Keratinocyte (primary cell): ENCODE measurements at places on chromosomes 13 and 19.
A peak's percentile ranks its signal among the peaks of the same experiment; 100 is the strongest.

GRCh38 chr13:94967183-94968039 lies 255.1 kb upstream of the SOX21 start:
- DNase-seq, result no peak

DNA sequence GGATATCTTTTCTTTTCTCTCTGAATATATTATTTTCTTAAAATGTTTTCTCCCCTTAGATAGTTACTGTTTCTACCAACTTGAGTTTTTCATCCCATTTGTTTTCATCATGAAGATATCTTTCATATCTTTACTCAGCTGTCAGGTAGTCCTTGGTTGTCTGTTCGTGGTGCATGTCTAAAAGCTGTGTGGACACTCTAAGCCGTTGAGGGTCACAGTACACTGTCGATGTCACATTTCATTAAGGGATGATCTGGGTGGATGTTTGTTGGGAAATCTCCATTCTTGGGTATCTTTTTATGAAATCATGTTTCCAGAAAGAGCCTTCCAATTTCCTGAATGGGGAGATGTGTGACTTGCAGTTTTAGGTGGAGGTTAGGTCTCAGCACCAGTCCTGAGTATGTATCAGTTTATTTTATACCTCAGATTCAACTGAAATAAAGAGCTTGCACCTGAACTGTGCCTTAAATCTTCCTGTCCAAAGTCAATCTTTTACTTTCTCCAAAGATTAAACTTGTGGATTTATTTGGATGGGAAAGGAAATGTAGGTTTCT lies 23.2 kb downstream of the ZMYM2 start:
- DNase-seq, result no peak

- DNase-seq, result no peak
These were observed 4.8 kb downstream of the ZNF439 start for GRCh38 chr19:11853358-11853757.

- no peak for DNase-seq
These were observed 6.1 kb upstream of the GGACT start for GRCh38 chr13:100594731-100595130.

DNA sequence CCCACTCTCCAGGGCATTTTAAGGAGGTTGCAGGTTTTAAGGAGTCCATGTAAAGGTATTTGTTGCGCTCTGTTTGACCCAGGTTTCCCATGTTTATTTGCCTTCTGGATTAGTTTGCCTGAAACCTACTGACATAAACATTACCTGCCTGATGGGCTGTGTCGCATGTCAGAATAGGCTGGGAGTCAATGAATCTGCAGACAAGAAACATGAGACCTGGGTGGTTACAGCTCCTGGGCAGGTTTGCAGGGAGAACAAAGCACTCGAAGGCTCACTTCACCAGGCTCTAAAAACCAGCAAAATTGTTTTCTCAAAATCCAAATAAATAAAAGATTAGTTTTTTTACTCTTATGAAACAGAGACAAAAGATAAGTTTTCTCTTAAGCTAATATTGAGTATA lies 114.4 kb upstream of the SERTM1 start:
- no peak for DNase-seq

DNA sequence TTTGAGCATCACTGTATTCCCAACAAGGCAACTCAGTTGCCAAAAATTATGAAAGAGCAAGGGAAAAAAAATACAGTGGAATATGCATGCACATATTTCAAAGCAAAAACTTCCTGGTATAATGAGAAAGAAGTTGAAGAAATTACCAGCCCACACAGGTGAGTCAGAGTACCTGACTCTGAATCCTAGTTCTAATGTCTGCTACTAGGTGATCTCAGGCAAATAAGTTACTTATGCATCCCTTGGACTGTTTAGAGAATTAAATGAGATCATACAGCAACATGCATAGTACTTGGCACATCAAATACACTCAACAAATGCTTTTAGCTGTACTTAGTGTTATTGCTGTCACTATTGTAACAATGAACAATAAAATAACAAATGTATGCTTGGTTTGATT lies 144.9 kb downstream of the MIPEP start:
- DNase-seq, result no peak

DNA sequence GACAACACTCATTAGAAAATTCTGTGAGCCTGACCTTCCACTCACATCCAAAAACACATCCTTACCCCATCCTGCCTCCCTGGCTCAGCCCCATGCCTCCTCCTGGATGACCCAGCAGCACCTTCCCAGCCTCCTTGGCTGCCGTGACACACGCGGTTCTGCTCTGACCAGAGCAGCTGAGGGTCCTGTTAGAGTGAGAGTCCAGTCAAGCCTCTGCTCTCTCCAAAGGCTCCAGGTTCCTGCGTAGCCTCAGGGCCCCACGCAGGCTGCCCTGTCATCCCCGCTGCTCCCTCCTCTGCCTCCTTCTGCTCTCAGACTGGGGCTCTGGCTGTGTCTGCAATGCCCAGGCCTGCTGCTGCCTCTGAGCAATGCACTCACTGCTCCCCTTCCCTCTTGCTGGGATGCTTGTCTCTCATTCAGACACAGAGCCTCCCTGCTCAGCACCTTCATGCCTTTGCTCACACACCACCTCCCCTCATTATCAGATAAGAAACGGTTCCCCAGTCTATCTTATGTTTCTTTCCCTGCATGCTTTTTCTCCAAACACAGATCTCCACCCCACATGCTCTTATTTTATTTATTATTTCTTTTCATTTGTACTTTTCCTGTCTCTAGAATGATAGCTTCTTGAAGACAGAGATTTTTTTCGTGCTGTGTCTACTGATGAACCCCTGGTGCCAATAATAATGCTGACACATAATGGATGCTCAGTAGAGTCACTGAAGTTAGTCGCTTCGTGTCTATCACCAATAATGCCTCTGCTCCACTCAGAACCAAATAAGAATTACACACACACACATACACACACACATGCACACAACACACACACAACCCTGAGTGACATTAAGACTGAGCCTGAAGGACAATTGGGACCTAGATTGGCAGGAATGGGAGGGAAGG lies 10.2 kb upstream of the SIGLEC6 start:
- no peak for DNase-seq

GRCh38 chr19:2060884-2061494 lies 9.9 kb upstream of the MKNK2 start:
- no peak for DNase-seq

- DNase-seq, result no peak
These were observed 30.1 kb downstream of the PIP5K1C start for GRCh38 chr19:3669947-3670795.

- DNase-seq, result no peak
These were observed 5.1 kb downstream of the PRTN3 start for GRCh38 chr19:845707-846521.

DNA sequence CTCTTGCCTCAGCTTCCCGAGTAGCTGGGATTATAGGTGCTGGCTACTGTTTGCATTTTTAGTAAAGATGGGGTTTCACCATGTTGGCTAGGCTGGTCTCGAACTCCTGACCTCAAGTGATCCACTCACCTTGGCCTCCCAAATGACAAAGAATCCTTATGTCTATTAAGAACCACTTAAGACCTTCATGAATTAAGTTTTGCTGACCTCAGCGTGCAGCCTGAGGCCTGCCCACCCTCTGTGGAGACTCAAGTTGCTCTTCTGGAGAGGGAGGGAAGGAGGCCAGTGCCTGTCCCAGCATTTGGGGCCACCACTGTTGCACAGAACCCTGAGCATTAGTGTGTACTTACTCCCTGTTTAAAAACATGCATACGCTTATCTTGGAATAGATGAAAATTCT lies 313.3 kb downstream of the FGF9 start:
- DNase-seq, result no peak

DNA sequence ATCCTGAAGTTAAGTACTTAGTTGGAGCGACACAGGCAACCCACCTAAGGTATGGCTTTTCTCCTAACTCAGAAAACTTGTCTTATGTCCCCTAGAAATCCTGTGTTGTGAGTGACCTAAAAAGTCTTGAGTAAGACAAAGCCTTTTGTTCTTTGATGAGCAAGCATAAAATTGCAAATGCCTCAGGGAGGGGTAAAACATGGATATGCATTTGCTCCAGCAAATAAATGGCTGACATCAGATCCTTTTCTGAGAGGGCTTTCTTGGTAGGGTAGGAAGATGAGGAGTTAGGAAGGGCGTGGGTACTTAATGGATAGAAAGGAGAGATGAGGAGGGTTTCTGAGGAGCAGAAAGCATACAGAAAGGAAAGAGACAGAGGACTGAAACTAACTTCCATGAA lies 163.7 kb downstream of the IER2 start:
- no peak for DNase-seq

DNA sequence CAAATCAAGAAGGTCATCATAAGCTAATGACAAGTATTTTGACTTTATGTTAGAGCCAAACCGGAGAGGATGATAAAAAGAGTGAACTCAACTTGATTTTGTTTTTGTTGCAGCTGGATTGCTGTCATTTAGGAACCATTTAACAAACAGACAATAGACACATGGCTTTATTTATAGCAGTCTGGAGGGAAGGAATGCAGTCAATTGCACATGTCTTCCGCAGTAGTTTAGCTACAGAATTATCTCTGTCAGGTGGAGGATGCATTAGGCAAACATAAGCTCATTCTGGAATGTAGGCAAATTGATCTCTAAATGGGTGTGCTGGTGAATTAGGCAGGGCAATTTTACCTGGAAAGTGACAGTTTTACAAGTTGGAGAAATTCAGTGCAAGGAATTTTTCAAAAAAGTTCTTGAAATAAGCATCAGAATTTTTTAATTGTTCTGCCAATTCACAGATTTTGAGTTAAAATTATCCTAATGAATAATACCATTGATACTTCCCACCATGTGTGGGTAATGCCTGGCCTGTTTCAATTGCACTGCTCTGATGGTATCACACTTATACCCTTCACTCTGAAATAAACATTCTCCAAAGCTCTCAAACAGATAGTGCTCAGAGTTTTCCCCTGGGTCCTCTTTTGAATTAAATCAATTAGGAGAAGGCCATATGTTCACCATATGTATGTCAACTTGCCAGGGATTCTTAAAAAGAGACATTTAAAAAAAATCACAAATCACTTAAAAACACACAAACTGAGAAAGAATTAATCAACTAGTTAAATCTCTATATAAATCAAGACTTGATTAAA lies 318.3 kb downstream of the NDFIP2 start:
- DNase-seq, result no peak

DNA sequence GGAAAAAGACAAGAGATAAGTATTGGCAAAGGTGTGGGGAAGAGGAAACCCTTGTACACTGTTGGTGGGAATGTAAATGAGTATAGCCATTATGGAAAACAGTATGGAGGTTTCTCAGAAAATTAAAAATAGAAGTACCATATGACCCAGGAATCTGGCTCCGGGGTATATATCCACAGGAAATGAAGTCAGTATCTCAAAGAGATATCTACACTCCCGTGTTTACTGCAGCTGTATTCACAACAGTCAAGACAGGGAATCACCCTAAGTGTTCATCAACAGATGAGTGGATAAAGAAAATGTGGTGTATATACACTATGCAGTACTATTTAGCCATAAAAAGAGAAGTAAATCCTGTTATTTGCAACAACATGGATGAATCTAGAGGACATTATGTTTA lies 13.5 kb downstream of the KCTD12 start:
- DNase-seq, result no peak

GRCh38 chr19:12035220-12036172 lies at the start of gene ZNF433:
ZNF433 (minus strand) TSS chr19:12035679; CDS start chr19:12035539, 140 bp downstream.
- DNase-seq, result peak; percentile 28

DNA sequence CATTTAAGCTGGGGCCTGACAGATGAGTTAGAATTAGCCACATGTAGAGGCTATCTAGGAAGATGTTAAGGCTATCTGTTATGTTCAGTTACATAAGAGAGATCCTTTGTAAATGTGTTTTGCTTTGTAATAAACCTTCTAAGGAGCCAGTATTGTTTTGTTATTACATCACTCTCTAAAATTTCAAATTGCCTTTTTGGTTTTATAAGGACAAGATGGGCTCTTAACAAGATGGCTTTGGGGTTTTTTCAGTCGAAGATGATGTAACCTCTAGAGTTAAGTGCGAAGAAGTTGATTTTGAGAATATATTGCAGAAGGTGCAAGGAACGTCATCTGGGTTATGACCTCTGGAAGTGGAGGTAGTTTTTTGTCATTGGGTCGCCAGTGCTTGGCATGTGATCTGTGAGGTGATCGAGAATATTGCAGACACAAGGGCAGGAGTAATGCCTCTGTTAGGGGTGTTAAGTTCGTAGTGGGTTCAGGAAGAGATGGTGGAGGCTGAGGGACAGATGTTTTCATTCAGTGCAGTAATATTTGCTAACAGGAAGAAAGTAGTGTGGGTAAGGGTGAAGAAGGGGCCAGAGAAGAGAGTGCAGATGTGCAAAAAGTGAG lies 12.7 kb downstream of the LSM14A start:
- no peak for DNase-seq

DNA sequence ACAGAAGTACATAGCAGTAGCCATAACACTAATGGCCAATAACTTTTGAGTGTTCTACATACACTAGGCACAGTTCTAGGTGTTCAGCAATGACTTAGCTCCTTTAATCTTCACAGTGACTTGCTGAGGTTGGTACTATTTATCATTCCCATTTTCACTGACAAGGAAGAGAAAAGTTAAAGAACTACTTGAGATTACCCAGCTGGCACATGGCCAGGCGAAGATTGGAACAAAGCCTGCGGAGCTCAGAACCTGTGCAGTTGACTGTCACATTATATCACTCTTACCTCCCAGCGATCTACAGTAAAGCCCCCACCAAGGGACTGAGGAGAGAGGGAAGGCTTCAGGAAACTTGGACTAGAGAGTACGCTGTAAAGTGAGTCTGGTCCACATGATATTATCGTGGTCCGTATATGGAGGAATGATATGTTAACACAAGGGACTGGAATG lies 42.4 kb upstream of the WDFY2 start:
- no peak for DNase-seq

GRCh38 chr13:21625366-21625765 lies 21.4 kb upstream of the MICU2 start:
- no peak for DNase-seq

GRCh38 chr13:66586489-66586888 lies 643.6 kb downstream of the PCDH9 start:
- no peak for DNase-seq

GRCh38 chr19:45150751-45151281 lies 10.0 kb downstream of the NKPD1 start:
- DNase-seq, result no peak

GRCh38 chr19:16535381-16535780 lies 6.9 kb downstream of the CHERP start:
- DNase-seq, result no peak

- DNase-seq, result no peak
These were observed at the start of gene OR7C2 for GRCh38 chr19:14941189-14941588. OR7C2 (plus strand) TSS chr19:14941489; CDS start chr19:14941489, 0 bp downstream.

- no peak for DNase-seq
These were observed 71.5 kb downstream of the GGACT start for GRCh38 chr13:100517135-100517534.

- DNase-seq, result no peak
These were observed 17.8 kb downstream of the HCN2 start for GRCh38 chr19:607301-608154.

- DNase-seq, result no peak
These were observed 360.1 kb downstream of the DLEU7 start for GRCh38 chr13:50483416-50483815.
